Activated CD8-positive, alpha-beta T cell treated with anti-CD3 and anti-CD28 coated beads for 36 hours (primary cell): ENCODE measurements at places on chromosomes 7 and 10.

GRCh38 chr10:103397191-103397825 is 882 bp downstream of the PDCD11 start:
- DNase-seq = no peak

- no peak for DNase-seq
Observed at GRCh38 chr7:77438131-77438530, 22.0 kb upstream of the GSAP start.

DNA sequence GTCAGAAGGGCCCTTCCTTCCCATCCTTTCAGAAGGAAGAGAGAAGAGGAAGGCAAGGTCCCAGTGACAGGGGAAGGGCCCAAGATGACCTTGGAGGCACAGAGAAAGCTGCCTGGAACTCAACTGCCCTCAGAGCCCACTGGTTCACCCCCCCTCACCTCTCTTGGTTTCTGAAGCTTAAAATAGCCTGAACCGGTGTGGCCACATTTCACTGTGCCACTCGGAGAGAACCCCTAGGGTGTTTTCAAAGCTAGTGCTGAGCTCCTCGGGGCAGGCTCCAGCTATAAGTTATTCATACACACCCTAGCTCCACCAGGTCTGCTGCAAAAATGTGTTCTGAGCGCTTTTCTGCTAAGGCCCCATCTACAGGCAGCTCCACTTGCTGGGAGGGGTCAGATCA is 60.9 kb upstream of the ADRB1 start:
- DNase-seq = no peak

DNA sequence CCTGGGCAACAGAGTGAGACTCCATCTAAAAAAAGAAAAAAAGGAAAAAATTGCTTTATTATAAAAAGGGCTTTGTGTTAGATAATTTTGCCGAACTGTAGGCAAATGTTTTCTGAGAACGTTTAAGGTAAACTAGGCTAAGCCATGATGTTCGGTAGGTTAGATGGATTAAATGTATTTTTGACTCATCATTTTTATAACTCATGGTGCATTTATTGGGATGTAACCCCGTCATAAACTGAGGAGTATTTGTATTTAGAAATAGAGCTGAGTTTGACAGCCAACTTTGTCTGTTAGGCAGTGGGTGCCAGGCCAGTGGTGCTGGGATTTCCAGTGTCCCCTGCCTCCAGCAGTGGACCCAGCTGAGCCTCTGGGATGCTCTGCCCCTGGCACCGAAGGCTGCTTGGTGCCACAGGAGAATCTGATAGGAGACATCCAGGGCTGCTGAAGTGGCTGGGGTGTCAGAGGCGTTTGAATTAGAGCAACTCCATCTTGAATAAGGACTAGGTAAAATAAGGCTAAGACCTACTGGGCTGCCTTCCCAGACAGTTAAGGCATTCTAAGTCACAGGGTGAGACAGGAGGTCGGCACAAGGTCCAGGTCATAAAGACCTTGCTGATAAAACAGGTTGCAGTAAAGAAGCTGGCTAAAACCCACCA is 114.9 kb upstream of the EEPD1 start:
- DNase-seq = no peak

- DNase-seq = no peak
Observed at GRCh38 chr7:102285540-102286236, 980 bp upstream of the SH2B2 start.

- no peak for DNase-seq
Observed at GRCh38 chr10:20582041-20582440, 315.1 kb downstream of the NEBL start.
